ENCODE measurements at places on chromosomes 7 and 10.
A peak's percentile ranks its signal among the peaks of the same experiment; 100 is the strongest.

- no peak for DNase-seq
Observed at GRCh38 chr10:17210361-17210760, 8.9 kb upstream of the TRDMT1 start.

DNA sequence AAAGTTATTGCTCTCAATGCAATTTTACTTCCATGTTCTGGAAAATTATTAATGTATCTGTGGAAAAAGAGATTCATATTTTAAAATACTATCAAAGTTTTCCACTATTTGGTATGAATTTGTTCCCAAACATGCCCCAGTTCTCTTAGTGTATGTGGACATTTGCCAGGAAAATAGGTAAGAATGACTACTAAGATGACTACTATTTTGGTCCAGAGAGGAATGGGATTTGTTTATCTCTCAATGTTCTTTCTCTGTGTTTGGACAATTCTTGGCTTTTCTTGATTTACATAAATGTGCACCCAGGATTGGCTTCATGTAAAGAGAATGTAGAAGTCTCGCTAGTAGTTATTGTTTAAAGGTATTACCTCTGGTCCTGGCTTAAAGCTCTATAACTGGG lies 60.3 kb upstream of the POT1 start:
- no peak for DNase-seq

DNA sequence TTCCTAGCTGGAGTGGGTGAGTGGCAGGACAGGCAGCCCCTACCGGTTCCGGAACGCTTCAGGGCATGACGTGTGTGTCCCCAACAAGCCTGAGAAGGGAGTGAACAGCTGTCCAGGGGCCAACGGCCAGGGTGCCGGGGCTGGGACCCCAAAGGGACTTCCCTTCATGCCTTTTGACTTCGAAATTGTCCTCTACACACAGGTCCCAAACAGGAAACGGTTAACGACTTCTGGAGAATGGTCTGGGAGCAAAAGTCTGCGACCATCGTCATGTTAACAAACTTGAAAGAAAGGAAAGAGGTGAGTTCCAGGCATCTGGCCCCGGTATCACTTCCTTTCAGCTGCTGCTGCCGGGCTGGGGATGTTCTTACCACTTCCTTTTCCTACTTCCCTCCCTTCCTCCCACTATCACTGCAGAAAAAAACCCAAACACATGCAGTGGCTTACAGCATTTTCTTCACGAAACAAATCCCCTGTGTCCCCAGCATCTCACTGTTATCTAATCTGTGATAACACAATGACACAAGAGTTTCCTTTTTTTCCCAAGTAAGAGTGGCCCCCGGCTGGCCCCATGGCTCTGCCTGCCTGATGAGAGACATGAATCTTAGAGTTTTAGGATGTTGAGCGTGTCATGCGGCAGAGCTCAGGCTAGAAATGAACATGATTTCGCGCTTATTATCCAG lies 63.2 kb downstream of the MKI67 start:
- peak; percentile 87 for DNase-seq

DNA sequence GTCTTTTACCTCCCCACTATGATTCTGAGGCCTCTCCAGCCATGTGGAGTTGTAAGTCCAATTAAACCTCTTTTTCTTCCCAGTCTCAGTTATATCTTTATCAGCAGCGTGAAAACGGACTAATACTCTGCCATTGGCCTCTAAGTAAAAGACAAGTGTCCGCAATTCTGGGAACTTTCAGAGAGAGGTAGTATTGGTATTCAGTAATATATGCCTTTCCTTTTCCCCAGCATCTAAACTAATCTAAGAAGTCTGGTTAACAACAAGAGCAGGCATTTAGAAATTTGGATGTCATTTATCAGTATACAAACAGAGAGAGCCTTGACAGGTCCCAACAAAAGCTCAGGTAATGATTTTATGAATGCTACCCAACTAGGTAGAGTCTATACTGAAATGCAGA lies 95.2 kb downstream of the ATE1 start:
- DNase-seq, result no peak

DNA sequence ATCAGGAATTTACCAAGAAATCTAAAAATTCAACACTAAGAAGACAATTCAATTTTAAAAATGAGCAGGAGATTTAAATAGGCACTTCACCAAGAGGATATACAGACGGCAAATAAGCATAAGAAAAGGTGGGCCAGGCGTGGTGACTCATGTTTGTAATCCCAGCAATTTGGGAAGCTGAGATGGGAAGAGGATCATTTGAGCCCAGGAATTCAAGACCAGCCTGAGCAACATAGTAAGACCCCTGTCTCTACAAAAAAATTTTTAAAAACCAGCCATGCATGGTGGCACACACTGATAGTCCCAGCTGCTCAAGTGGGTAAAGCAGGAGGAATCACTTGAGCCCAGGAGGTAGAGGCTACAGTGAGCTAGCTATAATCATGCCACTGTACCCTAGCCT lies 3.5 kb upstream of the AKR1D1 start:
- no peak for DNase-seq

DNA sequence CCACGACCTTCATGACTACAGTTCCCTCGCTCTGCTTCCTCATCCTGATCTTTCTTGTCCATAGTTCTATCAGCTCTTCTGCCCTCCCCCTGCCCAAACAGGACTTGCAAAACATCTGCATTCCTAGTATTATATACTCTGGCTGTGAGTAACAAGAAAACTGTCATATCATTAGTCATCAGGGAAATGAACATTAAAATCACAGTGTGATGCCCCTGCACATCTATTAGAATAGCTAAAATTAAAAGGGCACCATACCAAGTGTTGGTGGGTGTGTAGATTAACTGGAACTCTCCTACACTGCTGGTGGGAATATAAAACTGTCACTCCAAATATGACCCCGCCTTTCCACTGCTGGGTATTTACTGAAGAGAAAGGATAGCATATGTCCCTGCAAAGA lies 141.8 kb downstream of the C7orf25 start:
- DNase-seq, result no peak

- no peak for DNase-seq
Observed at GRCh38 chr7:43570688-43571365, 12.1 kb upstream of the STK17A start.

Measured in DND-41 (cell line).